ENCODE measurements at places on chromosomes 5 and 9. TPM values are rescaled to one million over a fixed set of nuclear protein-coding genes. Genes with fewer than 3 reads are reported as not detected.

- DNase-seq, result no peak
Observed at GRCh38 chr5:128711216-128711615, 173.2 kb upstream of the FBN2 start.

GRCh38 chr9:118891213-118891612 is 478.0 kb downstream of the BRINP1 start:
- no peak for DNase-seq

DNA sequence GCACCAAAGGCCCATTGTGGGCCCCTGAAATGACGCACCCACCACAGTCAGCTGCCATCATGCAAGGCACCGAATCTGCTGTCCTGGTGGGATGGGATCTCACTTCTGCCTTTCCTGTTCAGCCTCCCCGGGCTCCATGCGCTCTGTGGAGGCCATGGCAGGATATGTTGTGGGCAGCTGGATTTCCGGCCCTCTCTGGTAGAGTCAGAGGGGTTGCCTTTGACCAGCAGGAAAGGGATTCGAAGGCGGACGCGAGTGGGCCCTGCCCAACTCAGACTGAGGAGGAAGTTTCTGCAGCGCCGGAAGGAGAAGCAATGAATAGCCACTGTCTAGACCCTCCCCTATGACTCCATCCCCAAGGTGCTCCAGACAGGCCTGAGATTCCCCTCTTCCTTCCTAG is 35.5 kb downstream of the GADD45G start:
- no peak for DNase-seq

DNA sequence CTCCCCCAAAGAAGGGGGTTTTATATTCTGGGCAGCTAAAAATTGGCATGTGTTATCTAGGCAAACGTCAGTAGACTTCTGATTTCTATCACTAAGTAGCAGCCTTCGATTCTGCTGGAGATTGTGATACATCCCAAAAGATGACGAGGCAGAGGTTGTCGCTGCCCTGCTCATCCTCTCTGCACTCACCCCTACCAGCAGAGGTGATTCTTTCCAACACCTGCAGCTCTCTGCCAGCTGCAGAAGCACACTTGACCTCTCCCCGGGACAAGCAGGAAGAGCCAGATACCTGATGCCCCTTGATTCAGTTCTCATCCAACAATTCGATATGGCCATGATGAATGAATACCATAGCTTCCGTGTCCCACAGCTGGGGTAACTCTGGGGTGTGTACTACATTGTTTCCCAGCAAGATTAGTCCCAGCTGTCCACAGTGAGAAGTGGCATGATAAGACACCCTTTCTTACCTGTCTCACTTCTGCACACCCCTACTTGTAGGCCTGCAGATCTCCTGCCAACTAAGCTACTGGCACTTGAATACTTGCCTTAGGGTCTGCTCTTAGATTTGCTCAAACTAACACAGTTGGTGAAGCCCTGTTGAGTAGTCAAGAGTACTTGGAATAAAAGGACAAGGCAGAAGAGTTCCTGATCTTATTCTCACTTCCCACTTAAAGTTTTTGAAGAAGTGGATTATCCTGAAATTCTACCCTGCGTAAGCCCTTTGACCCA is 37.6 kb upstream of the SMAD5 start:
- DNase-seq, result peak; percentile 47

DNA sequence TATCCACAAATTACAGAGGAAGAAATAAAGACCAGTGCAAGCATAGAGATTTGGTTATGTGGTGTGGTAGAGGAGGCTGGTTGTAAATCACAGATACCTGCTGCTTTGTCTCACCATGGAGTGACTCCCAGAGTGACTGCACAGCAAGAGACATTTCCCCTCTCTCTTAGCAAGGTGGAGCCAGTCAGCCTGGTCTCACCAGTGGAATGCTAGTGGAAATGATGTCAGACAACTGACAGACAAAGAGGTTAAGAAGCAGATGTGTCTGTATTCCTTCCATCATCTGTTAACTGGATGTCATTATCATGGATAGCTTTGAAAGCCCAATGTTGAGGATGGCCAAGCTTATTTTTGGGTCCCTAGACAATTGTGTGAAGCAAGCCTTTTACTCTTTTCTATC is 509.4 kb upstream of the SEMA6A start:
- DNase-seq, result no peak

DNA sequence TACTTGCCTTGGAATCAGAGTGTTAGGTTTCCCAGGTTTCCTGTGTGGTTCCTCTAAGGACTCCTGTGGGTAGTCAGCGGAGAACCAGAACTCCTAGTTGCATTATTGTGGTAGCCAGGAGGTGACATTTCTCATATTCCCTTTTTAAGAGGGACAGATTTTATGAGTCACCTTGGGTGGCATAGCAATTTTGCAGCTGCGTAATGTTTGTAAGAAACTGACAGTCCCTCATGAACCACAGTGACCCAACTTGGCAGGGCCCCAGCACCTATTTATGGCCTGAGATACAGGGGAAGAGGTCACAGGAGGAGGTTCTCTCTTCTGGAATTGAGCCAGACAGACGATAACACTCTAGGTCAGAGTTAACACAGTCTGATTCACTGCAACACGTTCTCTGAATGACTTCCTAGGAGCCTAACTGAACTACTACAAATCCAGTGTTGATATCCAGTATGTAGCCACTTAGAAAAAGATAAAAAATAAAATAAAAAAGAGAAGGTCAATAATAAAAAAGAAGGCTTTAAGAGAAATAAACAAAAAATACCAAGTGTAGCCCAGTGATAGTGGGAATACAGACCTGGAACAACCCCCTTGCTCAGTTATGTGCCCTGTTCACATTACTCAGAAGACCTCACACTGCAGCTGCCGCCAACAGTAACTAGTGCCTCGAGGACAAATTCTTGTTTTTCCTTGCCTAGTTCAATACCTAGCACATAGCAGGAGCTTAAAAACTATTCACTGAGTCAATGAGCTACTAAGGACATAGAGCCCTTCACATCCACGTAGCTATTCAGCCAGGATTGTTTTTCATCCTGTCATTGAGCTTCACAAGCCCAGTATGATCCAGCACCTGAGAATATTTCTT is 50.7 kb upstream of the VLDLR start:
- DNase-seq, result peak; percentile 81

GRCh38 chr5:147310059-147310704 is 75.4 kb downstream of the STK32A start:
- no peak for DNase-seq

GRCh38 chr9:136855461-136856078 is 3.4 kb downstream of the MAMDC4 start:
- no peak for DNase-seq

GRCh38 chr9:23587433-23587832 is 238.6 kb downstream of the ELAVL2 start:
- DNase-seq, result no peak

DNA sequence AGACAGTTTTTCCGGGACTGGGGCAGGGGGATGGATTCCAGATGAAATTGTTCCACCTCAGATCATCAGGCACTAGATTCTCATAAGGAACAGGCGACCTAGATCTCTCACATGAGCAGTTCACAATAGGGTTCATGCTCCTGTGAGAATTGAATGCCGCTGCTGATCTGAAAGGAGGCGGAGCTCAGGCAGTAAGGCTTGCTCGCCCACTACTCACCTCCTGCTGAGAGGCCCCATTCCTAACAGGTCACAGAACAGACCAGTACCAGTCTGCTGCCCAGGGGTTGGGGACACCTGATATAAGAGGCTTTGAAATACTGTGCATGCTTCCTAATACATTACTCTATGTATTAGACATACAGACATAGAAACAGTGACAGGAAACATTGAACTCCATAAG is 41.1 kb downstream of the PTPRD start:
- DNase-seq, result no peak

DNA sequence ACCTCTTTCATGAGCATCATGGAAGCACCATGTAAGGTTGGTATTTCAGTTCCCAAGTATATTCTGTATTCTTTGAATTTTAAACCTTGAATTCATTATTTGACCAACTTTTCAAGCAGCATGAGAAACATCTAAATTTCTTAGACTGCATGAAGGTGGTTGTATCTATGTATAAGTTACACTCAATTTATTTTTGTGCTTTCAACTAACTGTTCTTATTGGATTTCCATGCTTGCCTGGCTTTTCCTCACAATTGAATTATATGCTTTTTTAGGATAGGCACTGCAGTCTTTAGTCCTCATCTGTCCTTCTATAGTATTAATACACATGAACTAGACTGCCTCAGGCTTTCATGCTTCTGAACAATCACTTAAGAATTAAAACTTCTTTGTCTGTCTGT is 134.0 kb downstream of the CEP120 start:
- no peak for DNase-seq

DNA sequence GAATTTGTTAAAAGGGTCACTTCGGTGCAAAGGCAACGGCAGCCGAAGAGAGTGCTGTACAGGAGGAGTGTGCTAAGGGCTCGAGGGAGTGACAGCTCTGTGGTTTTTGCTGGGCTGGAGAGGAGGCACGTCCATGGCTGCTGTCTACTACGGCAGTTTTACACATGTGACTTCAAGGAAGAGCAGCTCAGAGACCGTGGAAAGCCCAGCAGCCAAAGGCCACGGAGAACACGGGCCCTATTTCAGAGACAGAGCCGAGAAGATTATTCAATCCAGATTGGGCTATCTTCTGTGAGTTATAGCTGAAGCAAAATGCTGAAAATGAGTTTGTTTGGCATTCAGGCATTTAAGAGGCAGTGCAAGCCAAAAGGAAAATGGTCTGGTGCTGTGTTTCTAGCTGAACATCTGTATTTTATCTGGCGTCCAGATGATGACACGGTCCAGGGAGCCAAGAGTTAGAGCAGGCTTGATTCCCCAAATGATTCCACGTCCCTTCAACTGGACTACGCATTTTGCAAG is 96.4 kb downstream of the RFK start:
- no peak for DNase-seq

DNA sequence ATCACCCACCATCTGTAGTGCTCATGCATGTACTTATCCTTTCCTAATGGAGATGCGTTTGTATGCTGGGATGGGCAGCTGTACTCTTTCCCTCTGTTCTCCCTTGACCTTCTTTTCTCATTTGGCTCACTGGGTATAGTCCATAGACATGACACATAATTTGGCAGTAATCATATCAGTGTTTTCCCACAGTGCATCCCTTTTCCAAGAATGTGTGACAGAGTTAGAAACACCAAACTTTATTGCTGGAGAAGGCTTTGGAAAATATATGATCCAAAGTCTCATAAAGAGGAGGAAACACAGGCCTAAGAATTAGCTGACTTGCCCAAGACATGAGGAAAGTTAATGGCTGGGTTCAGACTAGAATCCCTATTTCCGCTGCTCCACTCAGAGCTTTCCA is 1233.4 kb upstream of the DMAC1 start:
- no peak for DNase-seq

DNA sequence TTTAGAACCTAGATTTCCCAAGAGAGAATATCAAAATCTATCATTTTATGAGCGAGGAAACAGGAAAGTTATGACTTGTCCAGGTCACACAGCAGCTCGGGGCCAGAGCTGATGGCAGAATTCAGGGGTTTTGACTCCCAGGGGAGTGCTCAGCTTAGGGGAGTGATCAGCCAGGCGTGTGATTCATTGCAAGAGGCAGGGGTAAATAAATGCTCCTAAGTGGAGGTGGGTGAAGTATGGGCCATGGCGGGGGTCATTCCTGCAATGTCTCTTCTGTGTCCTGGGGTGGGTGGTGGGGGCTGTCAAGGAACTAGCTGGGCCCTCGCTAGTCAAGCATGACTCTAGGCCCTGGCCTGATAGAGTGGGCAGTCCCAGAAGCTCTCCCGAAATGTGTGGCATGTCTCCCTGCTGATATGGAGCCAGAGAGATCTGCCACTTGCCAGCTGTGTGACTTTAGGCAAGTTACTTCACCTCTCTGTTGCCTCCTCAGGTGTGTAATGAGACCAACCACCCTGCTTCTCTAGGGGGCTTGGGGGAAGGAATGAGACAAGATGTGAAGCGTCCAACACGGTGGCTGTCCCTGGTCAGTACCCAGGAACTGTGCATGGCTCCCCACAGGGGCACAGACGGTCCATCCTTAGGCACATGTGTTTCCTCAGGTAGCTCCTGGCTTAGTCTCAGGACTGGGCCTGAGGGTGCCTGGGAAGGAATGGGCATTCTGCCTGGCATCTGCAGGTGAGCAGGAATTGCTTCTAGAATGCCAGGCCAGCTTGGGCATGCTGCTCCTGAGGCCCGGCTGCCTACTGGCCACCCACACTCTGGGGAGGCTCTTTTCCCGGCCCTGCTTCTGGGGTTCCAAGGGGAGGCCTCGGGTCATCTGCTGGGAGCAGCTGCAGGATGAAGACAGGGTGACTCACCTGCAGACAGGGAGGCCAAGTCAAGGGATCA is 36.5 kb upstream of the SH3PXD2B start:
- DNase-seq, result no peak

DNA sequence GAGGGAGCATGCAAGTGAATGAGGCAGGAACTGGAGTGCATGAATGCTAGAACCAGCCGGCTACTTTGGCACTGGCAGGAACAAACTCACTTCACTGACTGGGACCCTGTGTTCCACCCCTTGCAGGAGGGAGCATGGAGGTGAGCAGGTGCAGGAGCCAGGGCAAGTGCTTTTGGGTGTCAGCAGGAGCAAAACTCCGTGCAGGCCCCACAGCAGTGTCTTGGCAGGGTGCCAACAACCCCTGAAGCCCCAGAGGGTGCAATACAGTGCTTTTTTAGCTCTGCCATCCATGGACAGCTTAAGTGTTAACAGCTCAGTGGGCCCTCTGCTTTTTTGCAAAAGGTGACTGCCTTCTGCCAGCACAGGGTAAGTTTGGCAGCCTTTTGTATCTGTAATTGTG is 245.8 kb upstream of the PCSK5 start:
- DNase-seq, result no peak

DNA sequence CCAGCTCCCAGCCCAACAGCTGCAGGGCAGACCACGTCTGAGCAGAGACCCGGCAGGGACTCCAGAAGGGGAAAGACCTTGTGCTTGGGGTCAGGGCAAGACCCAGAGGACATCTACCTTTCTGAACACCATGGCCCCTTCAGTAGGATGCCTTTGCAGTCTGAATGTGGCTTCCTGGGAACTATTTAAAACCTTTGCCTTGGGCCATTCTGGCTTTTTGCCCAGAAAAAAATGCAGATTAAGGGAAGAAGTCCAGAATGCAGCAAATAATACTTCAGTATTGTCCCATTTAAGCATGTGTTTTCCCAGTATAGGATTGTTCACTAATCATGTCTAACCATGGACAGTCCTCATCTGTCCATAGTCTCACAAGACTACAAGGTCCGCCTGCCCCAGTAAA is 67.5 kb upstream of the ERCC6L2 start:
- DNase-seq, result peak; percentile 6

UGT3A1 gene
- 142 TPM for polyA plus RNA-seq

LCN1 gene
- polyA plus RNA-seq, result 0.09 TPM

Measured in large intestine (tissue), 12 donors.